ENCODE measurements at places on chromosomes 16 and 17.

DNA sequence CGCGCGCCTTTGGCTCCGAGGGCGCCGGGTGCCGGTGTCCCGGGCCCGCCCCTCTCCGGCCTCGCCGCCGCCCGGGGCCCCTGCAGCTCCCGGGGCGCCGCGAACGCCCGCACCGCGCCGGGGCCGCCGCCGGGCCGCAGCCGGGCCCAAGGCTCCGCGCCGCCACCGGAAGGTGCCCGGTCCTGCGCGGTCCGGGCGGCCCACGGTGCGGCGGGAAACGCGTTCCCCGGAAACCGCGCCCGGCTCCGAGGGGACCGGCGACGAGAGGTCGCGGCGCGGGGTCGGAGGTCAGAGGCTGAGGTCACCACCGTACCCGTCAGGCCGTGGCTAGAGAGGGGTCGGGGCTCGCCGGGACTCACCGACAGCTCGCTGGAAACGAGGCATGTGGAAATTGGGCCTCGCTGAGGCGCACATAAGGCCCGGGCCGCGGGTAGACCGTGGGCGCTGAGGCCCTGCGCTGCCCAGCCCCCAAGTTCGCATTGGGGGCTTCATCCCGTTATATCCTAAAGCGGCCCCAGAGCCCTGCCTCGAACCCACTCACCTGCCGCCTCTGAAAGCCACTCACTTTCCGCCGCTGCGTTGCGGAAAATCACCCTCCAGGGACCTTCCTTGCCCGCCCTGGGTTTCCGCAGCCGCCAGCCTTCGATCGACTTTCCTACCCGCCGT lies at the start of gene DUS1L:
Gene DUS1L, minus strand, starts transcription at position 167 of the 666 bp plus-strand sequence. CDS start 745 bp downstream, outside the sequence.
- DNase-seq, result peak; percentile 25

- DNase-seq, result no peak
Measured at GRCh38 chr17:80792373-80792781, 199.3 kb upstream of the CHMP6 start.

GRCh38 chr16:66703406-66704215 lies 7.1 kb upstream of the CMTM4 start:
- no peak for DNase-seq

- no peak for DNase-seq
Measured at GRCh38 chr16:63816276-63816675, 1305.6 kb downstream of the CDH11 start.

Measured in stromal cell of bone marrow (primary cell).